ENCODE measurements at places on chromosomes 12 and 14. TPM values are rescaled to one million over a fixed set of nuclear protein-coding genes. Genes with fewer than 3 reads are reported as not detected.

DNA sequence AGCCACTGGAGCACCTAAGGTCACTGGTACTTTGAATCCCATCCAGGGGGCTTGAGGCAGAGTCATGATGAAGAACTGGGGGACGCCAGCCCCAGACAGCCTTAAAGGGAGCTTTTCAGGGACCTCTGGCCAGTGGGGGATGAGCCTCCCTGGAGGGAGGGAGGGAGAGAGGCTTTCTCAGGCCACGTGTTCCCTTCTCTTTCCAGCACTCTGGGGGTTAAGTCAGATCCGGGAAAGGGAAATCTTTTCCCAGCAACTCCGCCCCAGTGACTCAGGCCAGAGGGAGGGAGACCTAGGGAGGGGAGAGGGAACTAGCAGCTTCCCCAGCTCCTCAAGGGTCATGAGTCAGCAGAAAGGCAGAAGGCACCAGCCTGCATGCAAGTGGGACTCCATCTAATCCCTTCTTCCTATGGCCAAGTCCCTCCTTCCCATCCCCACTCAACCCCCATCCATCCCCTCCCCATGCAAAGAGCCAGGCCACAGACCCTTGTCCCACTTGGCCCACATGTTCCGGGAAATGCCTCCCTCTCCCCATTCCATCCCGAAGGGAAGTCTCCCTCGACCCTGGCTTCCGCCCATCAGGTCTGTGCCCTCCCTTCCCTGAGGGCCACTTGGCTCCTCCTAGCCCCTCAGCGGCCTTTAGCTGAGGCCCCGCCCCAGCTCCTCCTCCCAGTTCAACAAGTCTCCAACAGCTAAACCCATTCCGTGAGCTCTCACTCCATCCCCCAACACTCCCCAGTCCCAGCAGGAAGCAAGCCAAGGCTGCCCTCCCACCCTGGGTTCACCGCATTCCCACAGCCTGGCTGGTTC, 5.6 kb downstream of the TNFRSF1A start:
- DNase-seq = peak; percentile 100

- DNase-seq = no peak
Measured at GRCh38 chr12:2187195-2187945, 134.6 kb downstream of the CACNA1C start.

DNA sequence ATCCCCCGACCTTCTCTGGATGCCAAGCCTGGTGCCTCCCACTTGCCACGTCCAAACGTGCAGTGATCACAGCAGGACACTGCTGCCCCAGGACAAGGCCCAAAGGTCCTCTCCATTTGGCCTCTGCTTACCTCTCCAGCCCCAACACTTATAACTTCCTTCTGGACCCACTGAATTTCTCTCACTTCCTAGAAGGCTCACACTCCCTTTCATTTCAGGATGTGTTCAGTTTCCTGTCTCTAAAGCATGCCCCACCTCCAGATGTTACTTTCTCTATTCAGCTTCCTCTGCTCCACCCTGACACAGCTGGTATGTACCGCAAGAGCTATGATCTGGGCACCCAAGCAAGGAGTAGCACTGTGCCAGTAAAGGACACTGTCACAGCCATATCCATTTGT, 33.0 kb downstream of the CDKL1 start:
- DNase-seq = no peak

GRCh38 chr14:104290756-104291122, 152.4 kb downstream of the KIF26A start:
- no peak for DNase-seq

GRCh38 chr14:29650554-29651269, 276.9 kb downstream of the PRKD1 start:
- peak; percentile 69 for DNase-seq

DNA sequence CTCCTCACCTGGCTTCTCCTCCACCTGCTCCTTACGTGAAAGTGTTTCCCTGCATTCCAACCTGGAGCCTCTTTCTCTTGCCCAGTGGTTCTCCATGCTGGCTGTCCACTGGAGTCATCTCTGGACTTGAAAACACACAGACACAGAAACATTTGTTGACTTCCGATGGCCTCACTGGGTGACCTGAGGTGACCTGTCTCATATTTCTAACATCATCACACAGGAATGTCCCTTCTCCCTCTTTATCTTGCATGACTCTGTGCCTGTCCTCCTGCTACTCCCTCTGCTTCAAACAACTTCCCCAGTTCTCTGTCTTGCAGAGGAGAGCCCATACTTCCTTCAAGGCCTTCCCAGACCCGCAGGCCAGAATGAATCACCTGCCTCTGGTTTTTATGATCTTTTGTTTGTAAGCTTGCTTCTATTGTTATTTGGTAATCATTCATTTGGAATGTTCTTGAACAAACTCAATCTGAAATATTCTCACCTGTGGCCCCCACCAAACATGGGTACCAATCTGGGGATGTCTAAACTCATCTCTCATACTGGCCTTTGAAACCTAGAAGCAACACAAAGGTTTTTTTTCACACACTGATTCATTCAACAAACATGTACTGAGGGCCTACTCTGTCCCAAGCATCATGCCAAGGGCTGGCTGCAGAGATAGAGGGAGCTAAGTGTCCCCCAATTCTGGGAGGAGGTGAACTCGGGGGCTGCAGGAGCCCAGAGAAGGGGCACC, 9.7 kb upstream of the RIN3 start:
- DNase-seq = peak; percentile 31

DNA sequence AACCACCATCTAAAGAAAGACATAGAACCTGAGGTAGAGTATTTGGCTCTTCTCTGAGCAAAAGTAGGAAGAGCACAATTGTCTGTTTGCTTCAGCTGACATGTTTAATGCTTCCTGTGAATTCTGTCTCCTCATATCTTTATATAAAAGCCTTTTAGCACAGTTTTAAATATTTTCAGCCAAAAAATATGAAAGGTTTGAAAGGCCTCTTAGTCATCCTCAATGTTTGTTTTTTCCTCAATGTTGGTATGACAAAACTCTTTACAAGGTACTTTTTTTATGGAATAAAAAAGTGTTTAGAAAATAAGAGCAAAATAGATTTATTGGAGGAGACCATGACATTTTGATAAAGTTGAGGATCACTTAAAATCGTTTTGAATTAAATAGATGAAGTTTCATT, 360.9 kb downstream of the NAV3 start:
- peak; percentile 31 for DNase-seq

- no peak for DNase-seq
Measured at GRCh38 chr12:131621701-131622421, 89.0 kb upstream of the SFSWAP start.

PLBD1 gene
- 5.4 TPM for total RNA-seq

HOXC10 gene
- total RNA-seq = not detected
